NCI-H82 (cell line): ENCODE measurements at places on chromosomes 3 and 15.

DNA sequence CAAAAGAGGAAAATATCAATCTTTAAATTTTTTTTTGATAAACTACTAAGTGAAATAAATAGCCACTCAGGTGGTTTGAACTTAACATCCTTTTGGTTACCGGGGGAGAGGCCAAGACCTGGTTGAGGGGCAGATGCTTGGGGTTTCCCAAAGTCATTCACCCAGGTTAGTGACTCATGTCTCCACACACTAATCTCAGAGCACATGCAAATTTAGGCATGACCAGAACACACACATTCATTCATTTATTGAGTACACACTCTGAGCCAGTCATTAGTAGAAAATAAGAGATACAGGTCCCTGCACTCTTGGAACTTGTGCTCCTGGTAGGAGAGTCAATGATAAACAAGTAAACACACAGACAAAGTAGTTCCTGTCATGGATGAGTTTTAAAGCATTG, 7.3 kb downstream of the ILDR1 start:
- DNase-seq, result no peak

- DNase-seq, result peak; percentile 86
These were observed at the start of gene HDGFL3 for GRCh38 chr15:83207660-83208366. TSS of gene HDGFL3 (minus strand) at chr15:83207823. CDS start at chr15:83207414, 409 bp downstream.

- DNase-seq, result no peak
These were observed 599.6 kb downstream of the GBE1 start for GRCh38 chr3:81161851-81162250.

- DNase-seq, result no peak
These were observed 61.3 kb downstream of the MYRIP start for GRCh38 chr3:39870706-39871105.

- DNase-seq, result no peak
These were observed 190.6 kb downstream of the IL20RB start for GRCh38 chr3:137148406-137148805.

- DNase-seq, result peak; percentile 89
These were observed 45.7 kb upstream of the DUT start for GRCh38 chr15:48285329-48286214.

DNA sequence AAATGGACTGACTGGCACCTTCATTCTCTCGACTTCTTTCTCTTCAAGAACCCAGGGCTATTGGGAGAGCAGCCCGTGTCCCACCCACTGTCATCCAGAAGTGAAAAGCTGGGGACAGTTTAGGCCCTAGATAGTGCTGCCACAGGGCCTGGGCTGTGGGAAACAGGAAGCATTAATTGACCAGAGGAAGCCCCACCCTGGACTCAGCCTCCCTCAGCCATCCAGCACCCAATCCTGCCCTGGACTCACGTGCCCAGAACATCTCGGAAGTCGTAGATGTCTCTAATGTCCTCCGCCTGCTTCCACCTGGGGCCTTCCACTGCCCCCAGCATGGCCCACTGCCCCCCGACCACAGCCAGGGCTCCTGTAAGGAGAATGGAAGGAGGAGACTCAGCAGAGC, 2.3 kb downstream of the CAMK1 start:
- DNase-seq, result no peak

- no peak for DNase-seq
These were observed 9.1 kb upstream of the NCKIPSD start for GRCh38 chr3:48694610-48695392.
